ENCODE measurements at places on chromosomes 2 and 18. TPM values are rescaled to one million over a fixed set of nuclear protein-coding genes. Genes with fewer than 3 reads are reported as not detected.

DOK6 gene
- 0.17 TPM for total RNA-seq

NEU4 gene
- total RNA-seq, result not detected

PLCL1 gene
- 0.17 TPM for total RNA-seq

HOXD8 gene
- not detected for total RNA-seq

WIPF1 gene
- total RNA-seq, result 5.5 TPM

ELOA2 gene
- total RNA-seq, result not detected

PHOSPHO2 gene
- 1.7 TPM for total RNA-seq

IL36A gene
- total RNA-seq, result not detected

CRACDL gene
- under 0.01 TPM for total RNA-seq

SLC8A1 gene
- 11.9 TPM for total RNA-seq

ZNF804A gene
- total RNA-seq, result 3.7 TPM

ZBTB7C gene
- not detected for total RNA-seq

KIF5C gene
- 0.45 TPM for total RNA-seq

AKAIN1 gene
- not detected for total RNA-seq

HAAO gene
- 3.9 TPM for total RNA-seq

NOSTRIN gene
- total RNA-seq, result not detected

Data from bronchus fibroblast of lung (primary cell).